ENCODE measurements at places on chromosomes 13 and 19.

DNA sequence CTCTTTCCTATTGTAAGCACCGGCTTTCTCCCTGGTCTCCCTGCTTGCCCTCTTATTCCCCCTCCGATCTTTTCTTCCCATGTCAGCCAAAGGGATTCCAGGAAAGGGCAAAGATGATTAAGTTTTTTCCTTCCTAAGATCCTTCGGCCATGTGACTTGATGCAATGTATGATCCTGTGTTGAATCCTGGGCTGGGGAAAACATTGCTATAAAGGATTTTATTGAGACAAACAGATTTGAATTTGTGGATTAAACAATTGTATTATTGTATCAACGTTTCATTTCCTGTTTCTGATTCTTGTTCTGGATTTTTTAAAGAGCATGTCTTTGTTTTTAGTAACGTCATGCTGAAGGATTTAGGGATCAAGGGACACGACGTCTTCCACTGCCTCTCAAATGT lies 16.9 kb upstream of the ZNF541 start:
- no peak for DNase-seq

DNA sequence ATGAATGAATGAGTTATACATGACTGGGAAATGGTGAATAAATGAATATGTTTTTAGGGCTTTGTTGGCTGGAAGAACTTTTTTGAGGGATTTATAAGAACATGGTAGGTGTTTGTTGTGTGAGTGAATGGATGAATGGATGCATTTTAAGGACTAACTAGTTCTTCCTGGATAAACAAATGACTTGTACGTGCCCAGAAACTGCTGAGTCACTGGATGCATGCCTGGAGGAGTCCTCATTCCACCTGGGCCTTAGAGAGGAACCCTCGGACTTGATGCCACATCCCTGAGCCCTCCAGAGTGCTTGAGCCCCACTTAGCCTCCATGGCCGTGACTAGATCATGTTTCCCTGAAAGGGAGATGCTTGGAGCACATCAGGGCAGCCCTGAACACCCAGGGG lies 153.4 kb downstream of the DPF1 start:
- no peak for DNase-seq

DNA sequence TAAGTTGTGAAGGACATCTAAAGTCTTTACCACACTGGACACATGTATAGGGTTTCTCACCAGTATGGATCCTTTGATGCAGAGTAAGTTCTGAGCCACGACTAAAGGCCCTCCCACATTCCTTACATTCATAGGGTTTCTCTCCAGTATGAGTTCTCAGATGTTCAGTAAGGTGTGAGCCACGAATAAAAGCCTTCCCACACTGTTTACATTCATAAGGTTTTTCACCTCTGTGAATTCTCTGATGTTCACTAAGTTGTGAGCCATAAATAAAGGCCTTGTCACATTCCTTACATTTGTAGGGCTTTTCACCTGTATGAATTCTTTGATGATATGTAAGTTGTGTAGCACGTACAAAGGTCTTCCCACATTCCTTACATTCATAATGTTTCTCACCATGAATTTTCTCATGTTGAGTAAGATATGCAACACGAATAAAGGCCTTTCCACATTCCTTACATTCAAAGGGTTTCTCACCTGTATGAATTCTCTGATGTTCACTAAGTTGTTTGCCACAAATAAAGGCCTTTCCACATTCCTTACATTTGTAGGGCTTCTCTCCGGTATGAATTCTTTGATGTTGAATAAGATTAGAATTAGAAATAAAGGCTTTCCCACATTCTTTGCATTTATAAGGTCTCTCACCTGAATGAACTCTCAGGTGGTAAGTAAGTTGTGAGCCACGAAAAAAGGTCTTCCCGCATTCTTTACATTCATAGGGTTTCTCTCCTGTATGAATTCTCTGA lies 29.8 kb downstream of the ZNF571 start:
- no peak for DNase-seq

GRCh38 chr13:58728126-58728525 lies 1096.6 kb downstream of the PCDH17 start:
- DNase-seq = no peak

DNA sequence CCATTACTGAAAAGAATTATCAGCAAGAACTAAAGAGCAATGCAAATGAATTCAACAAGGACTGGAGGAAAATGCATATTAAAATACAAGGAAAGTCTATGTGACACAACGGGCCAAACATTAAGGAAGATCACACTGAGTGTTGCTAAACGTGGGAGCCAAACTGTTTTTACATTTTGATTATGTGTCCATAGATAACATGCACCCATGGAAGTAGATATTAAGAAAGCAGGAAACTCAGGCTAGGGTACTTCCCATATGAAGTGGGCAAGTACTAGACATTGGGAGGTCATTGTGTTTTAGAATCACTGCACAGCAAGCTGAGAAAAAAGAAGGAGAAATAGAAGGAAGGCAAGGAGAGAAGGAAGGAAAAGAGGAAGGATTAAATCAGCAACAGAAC lies 161.8 kb downstream of the KCTD12 start:
- DNase-seq = no peak

- no peak for DNase-seq
Observed at GRCh38 chr19:38699027-38699346, 45.3 kb downstream of the CAPN12 start.

GRCh38 chr13:111855191-111855590 lies 211.8 kb upstream of the SOX1 start:
- no peak for DNase-seq

DNA sequence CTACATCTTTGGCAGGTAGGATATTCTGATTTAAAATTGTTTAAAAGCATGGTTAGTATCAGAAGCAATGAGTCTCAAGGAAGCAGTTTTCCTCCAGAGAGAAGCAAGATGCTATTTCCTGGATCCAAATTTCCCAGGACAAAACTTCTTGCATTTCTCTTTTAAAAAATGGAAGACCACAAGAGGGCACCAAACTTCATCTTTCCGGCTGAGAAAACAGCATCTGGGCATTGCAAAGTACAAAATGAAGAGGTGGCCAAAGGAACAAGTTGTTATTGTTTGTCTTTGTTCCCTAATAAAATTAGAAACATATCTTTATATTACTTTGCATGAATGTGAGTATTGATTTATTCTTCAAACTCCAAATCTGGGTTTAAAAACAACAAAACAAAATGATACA lies 60.0 kb upstream of the LRCH1 start:
- DNase-seq = no peak

GRCh38 chr19:4453232-4454179 lies 4.1 kb downstream of the UBXN6 start:
- DNase-seq = no peak

Data from T-helper 2 cell (primary cell).